ENCODE measurements at places on chromosomes 7 and 10. TPM values are rescaled to one million over a fixed set of nuclear protein-coding genes. Genes with fewer than 3 reads are reported as not detected.

The KLF14 gene
- total RNA-seq = not detected

The ADCYAP1R1 gene
- not detected for total RNA-seq

The NCF1 gene
- 5.0 TPM for total RNA-seq

The FOXI2 gene
- not detected for total RNA-seq

The EGR2 gene
- 2.2 TPM for total RNA-seq

The C10orf62 gene
- total RNA-seq = not detected

The CNTNAP2 gene
- 0.20 TPM for total RNA-seq

The ADAM8 gene
- total RNA-seq = 87.2 TPM

The NAT16 gene
- total RNA-seq = not detected

The PLAU gene
- 0.91 TPM for total RNA-seq

The ACHE gene
- total RNA-seq = not detected

The POLR2J gene
- 35.8 TPM for total RNA-seq

The PANK1 gene
- total RNA-seq = 4.3 TPM

The GTF2IRD1 gene
- 8.8 TPM for total RNA-seq

The TBC1D12 gene
- total RNA-seq = 0.30 TPM

Measured in CD4-positive, alpha-beta memory T cell (primary cell).